GF-D8 (cell line): ENCODE measurements at places on chromosomes 4 and X.

- no peak for DNase-seq
Observed at GRCh38 chrX:77935886-77936285, 25.4 kb downstream of the ATP7A start.

GRCh38 chr4:160848901-160849760 is 1314.7 kb downstream of the FSTL5 start:
- no peak for DNase-seq

DNA sequence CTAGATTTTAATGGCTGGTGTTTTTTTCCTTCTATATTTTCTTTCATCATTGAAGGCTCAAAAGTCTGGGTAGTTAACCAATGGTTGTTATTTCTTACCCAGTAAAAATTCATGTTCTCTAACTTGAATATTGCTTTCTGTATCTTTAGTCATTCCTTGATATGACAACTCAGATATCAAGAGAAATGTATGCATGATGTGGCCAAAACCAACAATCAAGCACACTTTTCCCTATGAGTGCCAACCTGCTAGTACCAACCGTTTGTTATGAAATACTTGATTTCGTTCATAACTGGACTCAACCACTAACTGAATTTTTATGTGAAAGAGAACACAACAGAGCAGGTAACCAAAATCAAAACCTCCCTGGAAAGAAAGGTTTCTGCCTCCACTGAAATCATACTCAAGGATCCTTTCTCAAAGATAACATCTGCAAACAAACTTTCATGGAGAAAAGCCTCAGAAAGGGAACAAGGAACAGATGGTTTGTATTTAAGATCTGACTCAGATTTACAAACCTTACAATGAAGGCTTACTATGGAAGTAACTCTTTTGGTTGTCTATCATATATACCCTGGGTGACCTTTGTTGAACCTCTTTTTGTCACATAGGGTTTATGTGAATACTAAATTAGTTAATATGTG is 8.3 kb upstream of the VEGFC start:
- no peak for DNase-seq

GRCh38 chrX:153886915-153887314 is 942 bp upstream of the L1CAM start:
- DNase-seq: no peak

- no peak for DNase-seq
Observed at GRCh38 chr4:150828159-150828558, 186.9 kb downstream of the LRBA start.

- no peak for DNase-seq
Observed at GRCh38 chr4:74366367-74366911, 1.5 kb downstream of the EREG start.

- DNase-seq: no peak
Observed at GRCh38 chr4:123675567-123675966, 279.0 kb downstream of the SPRY1 start.

- no peak for DNase-seq
Observed at GRCh38 chr4:70364002-70364401, 3.4 kb downstream of the SMR3A start.

- no peak for DNase-seq
Observed at GRCh38 chr4:178293601-178294000, 851.4 kb upstream of the AGA start.

DNA sequence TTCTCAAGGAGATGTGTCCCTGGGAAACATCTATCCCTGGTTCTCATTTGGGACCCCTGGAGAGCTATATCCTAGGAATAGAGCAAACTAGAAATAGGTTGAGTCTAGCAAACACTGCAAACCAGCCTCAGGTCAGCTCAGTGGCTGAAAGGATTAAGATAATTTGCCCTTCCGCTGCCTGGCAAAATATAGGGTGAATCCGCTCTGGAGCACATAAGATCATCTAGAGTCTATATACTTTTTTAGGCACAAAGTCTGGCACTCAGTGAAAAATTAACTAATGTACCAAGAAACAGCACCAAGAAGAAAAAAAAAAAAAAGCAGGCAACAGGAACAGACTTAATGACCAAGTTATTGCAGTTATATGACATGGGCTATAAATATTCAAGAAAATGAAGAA is 7.3 kb upstream of the GUCY2F start:
- DNase-seq: no peak

DNA sequence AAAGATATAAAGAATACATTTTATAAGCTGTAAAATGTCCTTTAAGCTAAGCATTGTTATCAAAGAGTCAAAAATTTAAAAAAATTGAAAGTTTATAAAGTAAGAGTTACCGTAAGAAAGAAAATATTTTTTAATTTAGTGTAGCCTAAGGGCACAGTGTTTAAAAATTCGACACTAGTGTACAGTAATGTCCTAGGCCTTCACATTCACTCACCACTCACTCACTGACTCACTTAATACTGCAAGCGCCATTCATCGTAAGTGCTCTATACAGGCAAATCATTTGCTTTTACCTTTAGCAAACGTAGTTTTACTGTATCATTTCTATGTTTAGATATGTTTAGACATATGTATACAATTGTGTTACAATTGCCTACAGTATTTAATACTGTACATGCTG is 20.2 kb downstream of the GLRA3 start:
- no peak for DNase-seq

GRCh38 chr4:42633605-42634388 is 23.1 kb downstream of the ATP8A1 start:
- DNase-seq: no peak

GRCh38 chr4:147787204-147787603 is 55.3 kb downstream of the ARHGAP10 start:
- DNase-seq: no peak

DNA sequence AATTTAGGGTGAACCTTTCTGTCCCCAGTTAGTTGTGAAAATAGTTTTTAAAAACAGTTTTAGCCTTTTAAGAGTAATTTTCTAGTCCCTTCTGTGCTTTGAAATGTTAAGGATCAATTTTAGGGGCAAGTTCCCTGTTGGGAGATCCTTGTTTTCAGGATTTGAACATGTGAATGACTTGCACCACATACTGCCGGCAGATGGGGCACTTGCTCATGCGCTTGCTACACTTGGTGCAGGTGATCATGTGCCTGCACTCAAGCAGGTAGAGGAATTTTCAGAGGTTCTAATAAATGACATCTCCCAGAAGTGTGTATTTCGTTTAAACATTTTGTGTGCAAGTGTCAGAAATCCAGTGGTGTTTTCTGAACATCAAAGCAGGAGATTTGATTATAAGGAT is 195.9 kb downstream of the CHM start:
- no peak for DNase-seq

DNA sequence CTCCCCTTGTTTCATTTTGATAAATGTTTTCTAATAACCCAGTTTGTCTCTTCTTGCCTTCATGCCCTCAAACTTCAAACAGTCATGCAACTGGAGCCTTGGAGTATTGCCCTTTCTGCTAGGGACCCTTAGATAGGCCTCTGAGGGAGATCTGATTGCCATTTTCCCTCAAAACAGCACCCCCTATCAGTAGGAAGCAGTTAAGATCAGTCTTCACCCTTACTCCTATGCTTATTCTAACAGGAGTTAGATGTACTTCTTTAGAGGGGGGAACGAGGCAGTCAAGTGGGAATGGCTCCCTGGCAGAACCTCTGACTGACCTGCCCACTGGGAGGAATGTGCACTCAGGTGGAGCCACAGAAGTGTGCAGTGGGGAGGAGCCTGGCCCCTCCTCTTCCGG is 74.1 kb downstream of the FAM47A start:
- DNase-seq: no peak

GRCh38 chr4:161252520-161253141 is 911.2 kb downstream of the FSTL5 start:
- no peak for DNase-seq

DNA sequence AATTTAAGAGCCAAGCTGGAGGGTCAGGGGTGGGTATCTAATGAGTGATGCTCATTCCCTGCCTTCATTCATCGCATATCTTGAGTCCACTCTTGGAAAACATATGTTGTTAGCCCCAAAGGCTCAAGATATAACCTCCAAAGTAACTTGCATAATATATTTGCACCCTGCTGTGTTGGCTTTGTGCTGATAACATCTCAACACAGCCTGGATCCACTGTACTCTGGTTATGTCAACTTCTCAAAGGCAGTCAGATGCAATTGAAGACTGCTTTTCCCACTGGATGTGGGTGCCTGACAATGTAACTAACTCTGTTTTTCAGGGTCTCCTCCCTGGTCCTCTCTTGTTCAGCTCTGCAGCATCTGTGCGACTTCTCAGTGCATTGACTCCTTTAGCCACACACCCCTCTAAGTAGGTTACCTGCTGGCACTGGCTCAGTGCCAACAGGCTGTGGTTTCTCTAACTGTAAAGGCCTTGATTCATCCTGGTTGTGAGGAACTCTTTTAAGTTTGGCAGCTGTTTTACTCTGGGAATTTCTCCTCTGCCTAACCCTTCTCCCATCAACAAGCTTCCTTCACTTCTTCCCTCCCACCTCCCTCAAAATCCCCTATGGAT is 28.1 kb downstream of the SLC16A2 start:
- DNase-seq: no peak

GRCh38 chrX:20032201-20032600 is 41.3 kb upstream of the BCLAF3 start:
- peak; percentile 0 for DNase-seq

- no peak for DNase-seq
Observed at GRCh38 chr4:111991163-111991562, 154.1 kb upstream of the FAM241A start.

DNA sequence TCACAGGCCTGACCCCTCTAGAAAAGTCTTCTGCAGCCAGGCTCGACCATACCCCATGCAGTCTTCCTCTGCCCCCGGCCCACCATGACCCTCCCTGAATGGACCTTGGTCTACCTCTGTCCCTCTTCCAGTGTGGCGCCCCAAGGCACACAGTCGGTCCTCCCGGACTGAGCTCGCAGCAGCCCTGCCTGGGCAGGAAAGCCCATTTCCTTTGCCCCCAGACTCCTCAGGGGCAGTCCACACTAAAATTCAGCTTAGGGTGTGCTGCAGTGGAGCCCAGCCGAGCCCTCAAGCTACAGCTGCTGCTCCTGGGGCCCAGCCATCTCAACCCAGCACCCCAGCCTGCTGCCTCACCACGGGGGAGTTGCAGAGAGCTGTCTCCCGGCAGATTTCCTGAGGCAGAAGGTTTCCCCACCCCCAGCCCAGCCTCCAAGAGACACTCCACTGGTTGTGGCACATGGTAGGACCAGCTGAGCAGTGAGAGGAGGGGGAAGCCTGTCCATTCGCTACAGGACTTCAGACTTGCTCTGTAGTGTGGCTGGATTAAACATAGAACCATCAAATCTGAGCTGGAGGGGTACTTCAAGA is 37.5 kb upstream of the IQSEC2 start:
- DNase-seq: no peak
